ENCODE measurements at places on chromosomes 3 and 15.

DNA sequence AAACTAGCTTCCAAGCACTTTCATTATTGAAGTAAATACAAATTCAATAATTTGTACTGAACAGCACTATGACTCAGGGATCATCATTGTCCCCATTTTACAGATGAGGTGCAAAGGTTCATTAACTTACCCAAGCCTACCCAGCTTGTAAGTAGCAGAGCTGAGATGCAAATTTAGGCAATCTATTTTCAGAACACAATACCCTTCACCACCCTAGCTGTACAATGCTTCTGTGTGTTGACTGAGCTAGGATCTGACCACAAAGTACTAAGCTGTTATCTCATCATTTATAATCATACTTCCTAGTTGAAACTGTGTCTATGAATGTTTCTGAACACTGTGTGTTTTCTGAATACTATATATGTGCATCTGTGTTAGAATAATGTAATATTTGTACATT lies 3.2 kb upstream of the ILDR1 start:
- no peak for DNase-seq

DNA sequence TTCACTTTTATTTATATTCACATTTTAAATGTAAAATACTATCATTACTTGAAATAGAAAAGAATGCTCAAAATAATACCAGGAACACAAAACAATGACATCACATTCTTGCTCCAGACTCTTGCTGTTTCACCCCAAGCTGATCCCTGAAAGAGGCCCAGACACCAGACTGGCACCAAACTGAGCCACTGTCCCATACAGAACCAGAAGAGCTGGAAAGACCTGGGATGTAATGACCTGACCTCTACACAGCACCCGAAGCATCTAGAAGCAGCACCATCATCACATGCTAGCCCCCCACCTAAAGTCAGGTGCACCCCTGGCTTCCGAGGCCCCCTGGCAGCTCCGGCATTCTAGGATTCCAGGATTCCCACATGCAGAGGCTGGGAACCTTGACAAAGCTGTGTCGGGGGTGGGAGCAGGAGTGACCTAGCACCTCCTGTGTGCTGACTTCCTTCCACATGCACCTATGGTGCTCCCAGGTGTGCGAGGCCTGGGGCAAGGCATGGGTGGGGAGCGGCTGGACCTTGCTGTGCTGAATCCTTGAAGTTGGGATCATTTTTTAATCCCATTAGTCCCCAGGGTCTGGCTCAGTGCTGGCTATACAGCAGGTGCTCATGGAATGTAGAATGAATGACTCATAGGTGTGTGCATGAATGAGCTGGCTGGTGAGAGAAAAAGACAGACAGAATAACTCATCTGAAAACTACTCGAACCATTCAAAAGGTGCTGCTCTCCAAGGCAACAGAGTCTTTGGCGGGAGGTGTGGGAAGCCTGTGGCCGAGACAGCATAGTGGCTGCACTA lies 144.7 kb upstream of the IQSEC1 start:
- DNase-seq, result no peak

DNA sequence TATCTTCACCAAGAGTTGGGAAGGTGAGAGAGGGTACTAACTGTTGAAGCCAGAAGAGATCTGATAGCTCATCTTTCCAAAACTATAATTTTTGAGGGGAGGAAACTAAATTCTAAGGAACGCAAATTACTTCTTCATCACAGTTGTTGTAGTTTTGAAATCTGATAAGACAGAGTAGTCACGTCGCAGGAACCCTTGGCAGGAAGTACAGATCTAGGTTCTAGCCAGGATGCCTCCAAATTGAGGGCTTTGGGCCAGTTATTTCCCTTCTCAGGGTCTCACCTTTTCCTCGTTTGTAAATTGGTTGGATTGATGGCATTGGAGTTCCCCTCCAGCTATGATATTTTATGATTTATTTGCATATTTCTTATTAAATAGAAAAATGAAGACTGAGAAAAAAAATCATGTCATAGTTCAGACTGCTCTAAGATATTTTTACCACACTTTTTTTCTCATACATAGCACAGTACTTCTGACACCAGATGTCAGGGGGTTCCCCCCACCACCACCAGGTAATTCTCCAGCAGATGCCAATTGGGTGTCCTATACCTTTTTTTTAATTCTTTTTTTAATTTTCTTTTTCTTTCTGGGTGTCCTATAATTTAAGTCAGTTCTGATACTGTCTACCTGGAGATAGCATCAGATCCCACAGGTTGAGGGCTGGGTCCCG lies 32.3 kb upstream of the APH1B start:
- DNase-seq, result no peak

DNA sequence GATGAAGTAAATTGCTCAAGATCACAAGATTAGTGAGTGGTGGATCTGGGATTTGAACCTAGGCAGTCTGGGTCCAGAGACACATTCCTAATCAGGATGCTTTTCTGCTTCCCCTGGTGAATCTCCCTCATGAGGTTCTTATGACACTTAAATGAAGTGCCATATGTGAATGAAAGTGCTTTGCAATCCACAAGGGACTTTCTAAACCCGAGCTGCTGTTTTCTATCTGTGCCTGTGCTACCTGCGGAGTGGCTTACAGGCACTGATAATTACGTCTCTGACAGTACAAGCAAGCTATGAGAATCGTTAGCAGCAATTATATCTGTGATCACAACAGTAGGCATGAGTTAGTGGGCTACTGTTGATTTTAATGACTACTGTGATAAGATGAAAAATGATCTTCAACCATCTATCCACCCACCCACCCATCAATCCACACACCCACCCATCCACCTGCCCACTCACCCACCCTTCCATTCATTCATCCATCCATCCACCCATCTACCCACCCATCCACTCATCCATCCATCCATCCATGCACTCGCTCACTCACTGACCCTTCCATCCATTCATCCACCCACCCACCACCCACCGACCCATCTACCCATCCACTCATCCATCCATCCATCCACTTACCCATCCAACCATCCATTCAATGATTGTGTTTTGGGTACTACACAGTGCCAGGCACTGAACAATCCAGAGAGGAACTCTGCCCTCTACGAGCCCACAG lies 51.8 kb downstream of the ATP2B2 start:
- DNase-seq, result no peak

- peak; percentile 63 for DNase-seq
Measured at GRCh38 chr15:60649845-60650548, 171.1 kb upstream of the ICE2 start.

DNA sequence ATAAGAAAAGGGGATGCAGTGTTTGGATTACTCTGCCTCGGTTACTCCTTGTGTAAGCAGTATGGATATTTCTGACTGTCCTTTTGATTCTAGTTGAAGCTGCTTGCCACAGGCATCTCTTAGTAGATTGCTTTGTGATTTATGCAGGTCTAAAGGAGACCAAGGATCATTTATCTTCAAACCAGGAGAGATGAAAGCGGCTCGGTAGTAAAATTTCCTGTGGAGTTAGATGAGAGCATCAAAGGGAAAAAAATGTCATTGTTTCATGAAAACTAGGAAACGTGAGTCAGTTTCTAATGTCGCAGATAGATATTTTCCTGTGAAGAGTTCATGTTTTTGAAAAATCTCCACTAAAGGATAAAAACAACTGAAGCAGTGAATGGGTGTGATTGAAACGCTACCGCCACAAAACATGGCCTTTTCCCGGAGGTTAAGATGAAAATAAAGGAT lies 254.0 kb upstream of the TBL1XR1 start:
- DNase-seq, result no peak

- DNase-seq, result no peak
Measured at GRCh38 chr3:15757824-15758223, 40.0 kb downstream of the ANKRD28 start.

DNA sequence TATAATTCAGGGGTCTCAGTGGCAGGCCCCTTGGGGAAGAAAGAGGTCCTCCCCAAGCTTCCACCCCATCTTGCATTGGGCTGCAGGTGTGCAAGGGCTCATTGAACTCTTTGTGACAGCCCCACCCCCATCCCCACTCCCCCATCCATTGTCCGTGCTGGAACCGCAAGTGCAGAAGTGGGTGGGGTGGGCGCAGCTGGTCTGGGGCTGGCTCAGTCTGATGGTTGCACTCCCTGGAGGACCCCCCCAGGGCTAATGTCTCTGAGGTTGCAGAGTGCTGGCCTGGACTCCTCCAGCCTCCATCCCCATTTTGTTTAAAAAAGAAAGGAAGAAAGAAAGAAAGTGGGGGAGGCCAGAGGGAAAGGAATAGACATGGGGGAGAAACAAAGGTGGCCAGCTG lies 42.3 kb upstream of the ARL8B start:
- DNase-seq, result no peak

GRCh38 chr3:141746962-141747361 lies 8.9 kb downstream of the RNF7 start:
- no peak for DNase-seq

GRCh38 chr15:48647962-48648361 lies 2.5 kb upstream of the FBN1 start:
- DNase-seq, result no peak

- DNase-seq, result no peak
Measured at GRCh38 chr3:50260942-50261441, 8.0 kb upstream of the SEMA3B start.

- no peak for DNase-seq
Measured at GRCh38 chr3:177838766-177839350, 641.6 kb upstream of the TBL1XR1 start.

DNA sequence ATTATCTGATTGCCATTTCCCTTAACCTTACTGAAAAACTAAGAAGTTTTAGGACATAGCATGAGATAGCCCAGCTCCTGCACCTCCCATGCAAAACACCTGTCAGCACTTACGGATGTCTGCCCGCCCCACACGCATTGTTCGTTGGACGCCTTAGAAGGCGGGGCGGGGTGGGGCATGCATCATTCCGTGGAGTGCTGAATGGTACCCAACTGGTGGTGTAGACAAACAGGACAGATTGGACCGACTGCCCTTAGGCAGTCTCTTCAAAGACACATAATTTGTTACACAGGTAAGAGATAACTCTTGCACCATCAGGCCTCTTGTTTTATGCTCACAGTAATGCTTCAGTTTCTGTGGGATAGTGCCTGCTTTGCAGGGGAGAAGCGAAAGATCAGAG lies 93.8 kb downstream of the SMAD6 start:
- DNase-seq, result no peak

DNA sequence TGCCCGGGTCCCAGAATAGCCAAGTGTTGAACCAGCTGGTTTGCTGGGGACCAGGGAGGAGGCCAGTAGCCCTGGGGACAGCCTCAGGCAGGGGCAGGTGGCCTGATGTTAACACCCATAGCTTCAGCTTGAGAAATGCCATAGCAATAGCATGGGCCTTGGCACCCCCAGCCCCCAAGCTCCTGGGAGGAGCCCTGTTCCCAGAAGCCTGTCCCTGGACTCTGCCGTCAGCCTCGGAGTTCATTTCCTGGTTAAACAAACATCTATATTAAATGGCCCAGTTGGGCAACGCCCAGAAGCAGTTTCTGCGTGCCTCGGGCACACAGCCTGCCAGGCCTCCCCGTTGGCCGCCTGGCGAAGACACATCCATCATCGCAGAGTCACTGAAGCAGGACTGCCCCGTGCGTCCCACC lies 58.2 kb downstream of the FGD5 start:
- DNase-seq, result no peak

- DNase-seq, result peak; percentile 88
Measured at GRCh38 chr15:74950078-74950908, 6.3 kb downstream of the RPP25 start.

GRCh38 chr3:127674790-127675189 lies 2.0 kb downstream of the ABTB1 start:
- DNase-seq, result peak; percentile 13

- DNase-seq, result no peak
Measured at GRCh38 chr15:93809516-93809915, 421.8 kb upstream of the MCTP2 start.

DNA sequence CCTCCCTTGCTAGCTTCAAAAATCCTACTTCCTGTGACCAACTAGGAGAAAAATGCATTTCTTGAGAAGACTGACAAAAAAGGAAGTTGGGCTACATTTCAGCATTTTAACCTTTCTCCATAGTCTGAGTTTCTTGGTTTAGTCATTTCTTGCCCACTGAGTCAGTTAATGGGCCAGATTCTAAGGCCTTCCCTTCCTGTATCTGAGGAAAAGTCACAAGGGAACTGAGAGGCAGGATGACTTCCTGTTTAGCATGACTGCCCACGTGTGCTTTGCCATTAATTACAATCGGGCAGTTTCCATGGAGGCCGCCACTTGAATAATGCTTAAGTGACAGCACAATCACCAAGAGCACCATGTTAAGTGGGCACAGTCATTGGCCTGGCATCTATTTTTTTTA lies 794.4 kb upstream of the LMCD1 start:
- DNase-seq, result no peak

GRCh38 chr15:66403323-66403722 lies 16.6 kb downstream of the MAP2K1 start:
- no peak for DNase-seq

DNA sequence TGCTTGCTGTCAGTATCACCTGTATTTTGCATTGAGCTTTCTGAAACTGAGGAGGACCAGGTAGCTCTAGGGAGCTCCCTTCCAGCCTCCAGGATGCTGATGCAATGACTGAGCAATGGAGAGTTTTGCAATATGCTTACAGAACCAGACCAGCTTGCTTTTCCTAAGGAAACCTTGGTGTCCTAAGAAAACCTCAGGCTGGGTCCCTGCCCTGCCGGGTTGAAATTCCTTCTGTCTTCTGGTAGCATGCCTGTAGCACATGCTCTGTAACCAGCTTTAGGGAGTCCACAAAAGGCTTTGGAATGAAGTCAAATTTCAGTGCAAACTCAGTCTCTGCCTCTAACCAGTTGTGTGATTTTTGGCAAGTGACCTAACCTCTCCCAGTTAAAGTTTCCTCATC lies 65.8 kb upstream of the GSK3B start:
- DNase-seq, result no peak

DNA sequence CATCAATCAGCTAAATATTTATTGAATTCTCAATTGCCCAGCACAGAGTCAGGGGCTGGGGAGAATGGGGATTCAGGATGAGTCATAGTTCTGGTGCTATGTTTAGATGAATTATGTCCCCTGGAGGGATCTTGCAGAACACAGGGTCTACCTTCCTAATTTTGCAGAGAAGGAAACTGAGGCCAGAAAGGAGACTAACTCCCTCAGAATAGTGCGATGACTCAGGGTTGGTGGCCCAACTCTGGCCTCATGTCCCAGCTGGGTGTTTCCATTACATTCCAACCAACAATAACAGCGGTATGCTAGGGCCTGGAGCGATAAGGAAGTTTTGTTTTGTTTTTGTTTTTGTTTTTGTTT lies 270.9 kb downstream of the TLE3 start:
- no peak for DNase-seq

- DNase-seq, result no peak
Measured at GRCh38 chr3:125395091-125395490, 20.0 kb upstream of the ZNF148 start.

DNA sequence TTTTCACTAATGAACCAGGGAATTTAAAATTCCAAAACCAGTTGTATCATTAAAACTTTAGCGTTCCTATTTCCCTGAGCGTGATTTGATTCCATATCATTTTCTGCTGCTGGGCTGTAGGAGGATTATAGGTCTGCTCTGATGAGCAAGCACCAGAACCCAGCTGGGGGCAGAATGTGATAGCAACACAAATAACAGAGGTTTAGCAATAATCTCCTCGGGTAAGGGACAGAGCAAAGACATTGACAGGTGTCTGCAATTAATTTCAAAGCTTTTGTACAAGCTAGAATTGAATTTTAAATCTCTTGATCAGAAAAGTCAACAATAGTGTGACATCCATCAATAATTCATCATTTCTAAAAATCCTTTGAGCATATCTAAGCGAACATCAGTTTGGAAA lies 163.4 kb upstream of the RAP2B start:
- DNase-seq, result no peak

- DNase-seq, result peak; percentile 85
Measured at GRCh38 chr15:91706322-91707032, 147.0 kb upstream of the SLCO3A1 start.
